ENCODE measurements at places on chromosomes 4 and X.

GRCh38 chr4:130336585-130337217, 1240.7 kb downstream of the C4orf33 start:
- DNase-seq: no peak

- no peak for DNase-seq
These were observed 15.0 kb downstream of the ACSL1 start for GRCh38 chr4:184810720-184811119.

GRCh38 chr4:13544606-13545393, 492 bp upstream of the NKX3-2 start:
- no peak for DNase-seq

DNA sequence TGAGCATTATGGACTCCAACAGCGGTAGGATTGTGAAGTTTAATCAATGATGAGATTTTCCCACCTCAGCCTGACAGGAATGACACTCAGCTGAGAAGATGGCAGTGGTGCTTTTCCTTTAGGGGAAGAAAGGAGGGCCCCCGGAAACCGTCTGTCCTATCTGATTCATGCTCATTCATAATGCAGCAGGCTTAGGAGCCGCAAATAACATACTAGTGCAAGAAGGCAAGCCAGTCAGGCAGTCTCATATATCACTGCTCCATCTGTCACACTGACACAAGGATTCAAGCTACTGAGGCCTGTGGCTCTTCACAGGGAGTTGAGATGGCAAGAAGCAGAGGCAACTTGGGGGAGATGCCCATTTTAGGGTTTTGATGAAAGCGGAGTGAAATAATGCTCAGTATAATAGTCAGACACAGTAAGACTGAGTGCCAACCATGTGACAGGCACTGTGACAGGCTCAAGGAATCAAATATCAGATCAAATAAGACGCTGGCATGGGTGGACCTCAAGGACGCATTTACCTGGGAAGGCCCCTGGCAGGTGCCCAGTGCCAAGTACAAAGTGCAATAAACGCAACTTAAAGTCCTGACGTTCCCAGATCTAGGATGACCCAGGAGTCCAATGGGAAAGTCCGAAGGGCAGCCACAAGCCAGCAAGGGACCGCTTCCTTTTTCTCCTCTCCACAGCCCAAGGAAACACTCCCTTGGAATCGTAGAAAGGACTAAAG, 63.4 kb downstream of the FHDC1 start:
- DNase-seq: no peak

- DNase-seq: no peak
These were observed 45.0 kb upstream of the MSANTD1 start for GRCh38 chr4:3203971-3204431.

DNA sequence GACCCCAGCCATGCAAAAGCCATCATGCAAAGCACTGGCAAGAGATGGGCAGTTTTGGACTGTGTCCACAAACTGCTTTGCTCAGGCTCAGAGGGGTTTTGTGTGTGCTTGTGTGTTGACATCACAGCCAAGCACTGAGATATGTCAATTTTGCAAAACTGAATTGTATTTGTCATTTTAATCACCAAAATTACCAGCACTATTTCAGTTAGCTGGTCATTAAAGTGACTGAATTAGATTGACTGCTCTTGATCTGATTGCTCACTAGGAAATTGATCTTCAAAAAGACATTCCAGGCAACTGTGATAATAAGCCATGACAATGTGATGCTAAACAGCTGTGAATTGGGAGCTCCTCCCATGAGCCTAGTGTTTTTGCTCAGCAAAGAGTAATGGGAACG, 337.3 kb upstream of the GNPDA2 start:
- no peak for DNase-seq

DNA sequence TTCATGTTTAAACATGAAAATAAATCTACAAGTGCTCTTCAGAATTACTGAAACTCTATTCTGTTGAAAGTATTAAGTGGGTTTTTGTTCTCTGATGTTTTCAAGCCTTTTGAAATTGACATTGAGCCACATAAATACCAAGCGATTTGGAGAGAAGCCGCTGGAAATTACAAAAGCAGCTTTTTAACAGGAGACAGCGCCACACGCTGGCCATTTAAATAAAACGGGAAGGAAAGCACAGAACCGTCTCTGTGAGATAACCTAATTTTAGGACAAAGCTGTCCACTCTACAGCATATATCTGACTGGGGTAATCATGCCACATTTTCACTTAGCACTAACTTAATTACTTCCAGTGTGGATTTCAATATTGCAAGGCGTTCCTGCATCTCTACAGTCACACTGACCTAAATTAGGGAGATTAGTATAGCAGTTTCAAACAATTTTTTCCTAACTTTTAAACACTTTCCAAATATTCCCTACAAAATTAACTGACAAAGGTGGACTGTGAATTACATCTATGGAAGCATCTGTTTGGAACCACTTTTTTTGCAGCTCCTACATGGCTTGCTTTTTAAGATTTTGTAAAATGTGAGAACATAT, 6.8 kb upstream of the ANOS1 start:
- no peak for DNase-seq

GRCh38 chrX:42276982-42277690, 353.8 kb upstream of the CASK start:
- no peak for DNase-seq

DNA sequence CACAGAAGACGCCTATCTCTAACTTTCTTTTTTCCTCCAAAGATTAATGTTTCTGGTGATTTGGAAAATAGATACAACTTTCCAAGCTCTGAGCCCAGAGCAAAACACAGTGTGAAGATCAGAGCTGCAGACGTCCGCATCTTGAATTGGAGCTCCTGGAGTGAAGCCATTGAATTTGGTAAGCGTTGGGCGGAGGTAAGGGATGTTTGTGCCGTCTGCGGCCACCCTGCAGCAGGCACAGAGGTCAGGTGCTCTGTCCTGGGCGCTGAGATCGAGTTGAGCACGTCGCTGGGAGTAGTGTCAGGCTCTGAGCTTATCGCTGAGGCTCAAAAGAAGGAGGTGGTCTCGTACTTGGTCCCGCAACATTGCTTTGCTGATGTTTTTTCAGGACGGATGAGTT, 31.8 kb downstream of the CSF2RA start:
- DNase-seq: no peak

DNA sequence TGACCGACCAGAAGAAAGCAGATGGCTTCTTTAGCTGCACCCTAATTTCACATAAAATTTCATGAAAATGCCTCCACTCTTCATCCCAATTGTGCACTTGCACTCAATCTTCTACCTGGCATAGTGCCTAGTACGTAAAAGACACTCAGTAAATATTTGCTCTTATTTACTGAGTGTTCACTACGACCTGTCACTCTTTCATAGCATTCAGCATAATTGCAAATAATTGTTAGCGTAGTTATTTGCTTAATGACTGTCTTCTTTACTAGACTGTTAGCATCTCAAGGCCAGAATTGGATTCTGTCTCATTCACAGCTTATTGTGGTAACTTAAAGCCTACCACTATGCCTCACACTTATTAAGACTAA, 130.2 kb downstream of the ENOX2 start:
- DNase-seq: no peak

GRCh38 chr4:685679-686412, 3.1 kb downstream of the SLC49A3 start:
- DNase-seq: no peak

DNA sequence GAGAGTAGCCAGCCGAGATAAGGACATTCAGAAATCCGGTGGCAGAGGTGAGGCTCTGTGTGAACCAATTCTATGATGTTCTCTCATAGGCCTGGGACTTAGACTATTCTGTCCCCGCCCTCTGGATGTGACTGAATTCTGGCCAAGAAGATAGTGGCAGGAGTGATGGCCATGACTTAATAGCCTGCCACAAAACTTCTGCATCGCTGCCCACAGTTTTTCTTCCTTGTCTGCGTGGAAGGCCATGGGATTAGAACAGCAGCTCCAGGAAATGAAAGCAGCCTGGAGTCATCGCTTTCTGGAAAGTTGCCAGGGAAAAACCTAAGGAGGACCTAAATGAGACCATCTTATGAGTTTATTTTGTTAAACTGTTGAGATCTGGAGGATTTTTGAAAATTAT, 134.7 kb downstream of the F11 start:
- DNase-seq: no peak

DNA sequence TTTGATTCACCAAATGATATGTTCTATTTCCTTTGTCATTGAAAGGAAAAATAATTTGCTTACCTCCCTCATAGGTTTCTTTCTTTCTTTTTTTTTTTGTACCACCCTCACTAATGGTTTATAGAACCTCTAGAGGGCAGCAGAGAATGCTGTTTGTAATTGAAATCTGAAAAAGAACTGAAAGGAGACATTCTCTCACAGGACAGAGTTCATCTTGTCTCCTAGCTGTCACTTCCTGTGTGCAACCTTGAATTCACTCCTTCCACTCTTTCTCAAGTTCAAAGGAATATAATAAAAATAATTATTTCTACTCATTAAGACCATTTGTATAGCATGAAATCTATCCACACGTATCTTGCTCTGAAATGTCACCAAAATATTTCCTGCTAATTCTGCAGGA, 51.0 kb downstream of the GUCY1B1 start:
- DNase-seq: no peak

DNA sequence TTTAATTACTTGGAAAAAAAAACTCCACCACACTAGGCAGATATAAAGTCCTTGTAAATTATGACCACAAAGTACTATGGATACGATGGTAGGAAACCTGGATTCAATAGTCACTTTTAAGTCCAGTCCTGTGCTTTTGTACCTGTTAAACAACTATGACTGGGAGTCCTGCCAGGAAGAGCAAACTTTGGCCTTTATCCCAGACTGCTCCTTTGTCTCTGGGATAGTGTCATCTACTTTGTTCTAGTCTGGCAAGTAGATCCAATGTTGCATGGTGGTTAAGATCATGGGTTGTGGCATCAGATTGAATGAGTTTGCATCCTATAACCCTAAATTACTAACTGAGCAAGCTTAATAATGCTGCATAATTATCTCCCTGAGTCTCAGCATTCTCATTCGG, 175.3 kb upstream of the FGF13 start:
- DNase-seq: no peak

DNA sequence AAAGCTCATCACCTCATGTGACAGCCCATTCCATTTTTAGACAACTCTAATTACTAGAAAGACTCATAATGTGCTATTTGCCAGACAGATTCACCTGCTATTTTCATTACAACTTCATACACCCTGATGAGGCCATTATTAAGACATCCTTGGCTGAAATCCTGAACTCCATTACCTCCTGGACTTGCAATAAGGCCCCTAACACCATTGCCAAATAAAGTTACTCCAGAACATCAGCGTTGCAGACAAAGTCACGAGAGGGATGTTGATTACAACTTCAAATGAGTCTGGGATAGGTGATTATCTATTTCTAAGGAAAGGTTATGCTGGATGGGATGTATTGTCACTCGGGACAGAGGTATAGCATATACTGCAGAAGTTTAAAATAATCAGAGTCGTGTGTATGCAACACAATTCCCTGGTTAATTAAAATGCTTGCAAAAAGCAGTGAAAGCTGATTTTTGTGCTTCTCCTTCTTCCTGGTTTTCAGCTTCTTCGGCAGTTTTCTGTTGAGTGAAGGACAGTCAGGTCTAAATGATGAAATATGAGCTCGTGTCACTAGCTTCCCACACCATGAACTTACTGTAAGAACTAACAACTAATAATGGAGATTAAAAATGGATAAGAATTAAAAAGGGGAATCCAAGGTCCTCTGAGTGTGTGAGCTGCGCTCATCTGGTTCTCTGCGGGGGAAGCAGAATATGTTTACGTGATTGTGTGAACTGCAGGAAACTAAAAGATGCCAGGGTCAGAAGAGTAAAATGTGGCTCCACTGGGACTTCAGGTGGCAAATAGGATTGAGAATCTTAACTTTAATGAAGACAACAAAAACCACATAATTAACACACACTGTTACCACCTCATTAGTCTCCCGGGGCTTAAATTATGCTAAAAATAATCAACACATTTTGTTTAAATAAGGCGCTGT, 17.6 kb upstream of the SOD3 start:
- no peak for DNase-seq

- DNase-seq: no peak
These were observed 541.8 kb upstream of the SMIM31 start for GRCh38 chr4:164212134-164212533.

- DNase-seq: no peak
These were observed 35.3 kb downstream of the STK32B start for GRCh38 chr4:5086535-5086934.

DNA sequence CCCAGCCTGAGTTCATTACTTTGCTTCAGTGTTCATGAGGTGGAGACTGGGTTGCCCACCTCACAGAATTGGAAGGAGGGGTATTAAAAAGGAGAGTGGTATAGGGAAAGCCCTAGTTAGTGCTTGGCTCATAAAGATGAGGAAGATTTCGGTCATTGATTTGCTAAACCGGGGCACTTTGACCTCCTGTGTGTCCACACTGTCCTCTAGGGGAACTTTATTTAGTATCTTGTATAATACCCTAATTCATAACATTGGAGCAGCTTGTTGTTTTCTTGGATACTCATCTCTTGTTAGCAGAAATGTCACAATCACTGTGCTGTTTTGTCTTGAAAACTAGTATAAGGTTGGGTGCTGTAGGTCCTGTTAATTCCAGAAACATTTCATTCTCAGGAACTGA, 49.8 kb downstream of the GYG2 start:
- DNase-seq: no peak

GRCh38 chrX:153481043-153481442, 10.7 kb upstream of the HAUS7 start:
- no peak for DNase-seq

GRCh38 chrX:110509755-110510532, 151.3 kb downstream of the RTL9 start:
- no peak for DNase-seq

DNA sequence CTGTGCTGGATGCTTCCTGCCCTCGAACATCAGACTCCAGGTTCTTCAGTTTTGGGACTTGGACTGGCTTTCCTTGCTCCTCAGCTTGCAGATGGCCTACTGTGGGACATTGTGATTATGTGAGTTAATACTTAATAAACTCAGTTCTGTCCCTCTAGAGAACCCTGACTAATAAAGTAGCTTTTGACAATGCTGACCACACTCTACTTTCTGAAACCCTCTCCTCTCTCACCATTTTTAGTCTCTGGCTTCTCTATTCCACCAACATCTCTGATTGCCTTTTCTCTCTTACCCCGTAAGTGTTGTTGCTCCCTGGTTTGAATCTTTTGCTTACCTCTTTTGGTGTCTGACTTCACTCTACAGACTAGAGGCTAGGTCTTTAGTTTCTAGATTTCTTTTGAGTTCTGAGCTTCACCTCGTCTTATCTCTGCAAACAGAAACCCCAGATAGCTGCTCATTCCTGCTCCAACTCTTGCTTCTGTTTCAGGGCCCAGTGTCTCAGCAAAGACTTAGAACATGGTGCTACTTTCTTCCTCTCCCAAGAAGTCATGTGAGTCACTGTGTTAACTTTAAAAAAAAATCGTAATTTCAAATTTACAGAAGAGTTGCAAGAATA, 11.4 kb downstream of the TMSB4X start:
- DNase-seq: no peak

- DNase-seq: no peak
These were observed 196.0 kb downstream of the NWD2 start for GRCh38 chr4:37440501-37440900.

- no peak for DNase-seq
These were observed 64.8 kb downstream of the GLRA3 start for GRCh38 chr4:174764105-174764729.
